RKO (cell line): ENCODE measurements at places on chromosomes 2 and 18.
A peak's percentile ranks its signal among the peaks of the same experiment; 100 is the strongest.

- no peak for DNase-seq
Measured at GRCh38 chr2:47313728-47314127, 89.2 kb upstream of the MSH2 start.

DNA sequence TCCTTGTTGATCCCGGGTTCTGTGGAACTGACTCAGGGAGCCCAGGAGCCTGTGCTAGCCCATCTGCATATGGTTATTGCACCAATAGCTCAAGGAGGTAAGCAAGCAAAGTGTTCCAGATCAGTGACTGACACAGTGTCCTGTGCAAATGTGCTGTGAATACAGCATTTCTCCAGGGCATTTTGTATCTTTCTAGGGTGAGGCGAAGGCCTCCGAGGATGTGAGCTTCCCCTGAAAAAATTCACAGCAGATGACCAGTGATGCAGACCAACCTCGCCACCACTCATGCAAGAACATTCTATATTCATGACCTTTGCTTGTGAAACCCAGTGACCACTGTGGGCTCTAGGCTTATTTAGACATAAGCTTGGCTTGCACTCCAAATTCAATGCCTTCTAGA, 15.2 kb upstream of the NT5DC4 start:
- DNase-seq: no peak

- no peak for DNase-seq
Measured at GRCh38 chr2:78068808-78069207, 546.6 kb upstream of the LRRTM4 start.

- DNase-seq: no peak
Measured at GRCh38 chr2:133459590-133459989, 108.7 kb downstream of the NCKAP5 start.

DNA sequence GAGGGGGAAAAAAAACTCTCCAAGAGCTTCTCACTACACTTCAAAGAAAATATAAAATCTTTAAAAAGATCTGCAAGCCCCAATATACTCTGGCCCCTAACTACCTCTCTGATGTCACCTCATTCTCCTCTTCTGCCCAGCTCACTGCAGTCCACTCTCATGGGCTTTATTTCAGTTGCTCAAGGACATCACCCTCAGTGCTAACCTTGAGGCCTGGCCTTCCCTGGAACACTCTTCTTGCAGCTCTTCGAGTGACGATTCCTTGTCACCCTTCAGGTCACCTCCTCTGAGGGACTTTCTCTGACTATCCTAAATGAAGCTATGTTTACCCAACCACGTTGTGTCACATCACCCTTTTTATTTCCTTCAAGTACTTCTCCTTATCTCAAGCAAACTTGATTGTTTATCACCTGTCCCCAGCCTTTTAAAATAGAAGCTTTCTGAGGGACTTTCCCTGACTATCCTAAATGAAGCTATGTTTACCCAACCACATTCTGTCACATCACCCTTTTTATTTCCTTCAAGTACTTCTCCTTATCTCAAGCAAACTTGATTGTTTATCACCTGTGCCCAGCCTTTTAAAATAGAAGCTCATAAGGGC, 10.4 kb downstream of the RTTN start:
- no peak for DNase-seq

DNA sequence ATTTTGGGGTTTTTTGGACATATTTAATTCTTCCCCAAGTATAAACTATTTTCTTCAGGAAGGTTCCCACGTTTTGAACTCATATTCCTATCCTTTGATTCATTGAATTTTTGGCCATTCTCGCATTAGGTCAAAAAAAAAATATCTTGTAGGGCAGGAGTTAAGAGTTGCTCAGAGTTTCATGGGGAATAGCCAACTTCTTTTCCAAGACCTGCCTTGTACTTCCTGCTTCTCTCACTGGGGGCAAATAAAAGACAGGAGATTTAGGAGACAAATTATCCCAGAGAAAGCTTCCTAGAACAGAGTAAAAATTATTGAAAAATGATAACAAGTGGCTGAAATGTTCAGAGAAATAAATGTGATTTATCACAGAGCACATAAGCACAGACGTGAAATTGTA, 55.2 kb upstream of the BCL11A start:
- no peak for DNase-seq

DNA sequence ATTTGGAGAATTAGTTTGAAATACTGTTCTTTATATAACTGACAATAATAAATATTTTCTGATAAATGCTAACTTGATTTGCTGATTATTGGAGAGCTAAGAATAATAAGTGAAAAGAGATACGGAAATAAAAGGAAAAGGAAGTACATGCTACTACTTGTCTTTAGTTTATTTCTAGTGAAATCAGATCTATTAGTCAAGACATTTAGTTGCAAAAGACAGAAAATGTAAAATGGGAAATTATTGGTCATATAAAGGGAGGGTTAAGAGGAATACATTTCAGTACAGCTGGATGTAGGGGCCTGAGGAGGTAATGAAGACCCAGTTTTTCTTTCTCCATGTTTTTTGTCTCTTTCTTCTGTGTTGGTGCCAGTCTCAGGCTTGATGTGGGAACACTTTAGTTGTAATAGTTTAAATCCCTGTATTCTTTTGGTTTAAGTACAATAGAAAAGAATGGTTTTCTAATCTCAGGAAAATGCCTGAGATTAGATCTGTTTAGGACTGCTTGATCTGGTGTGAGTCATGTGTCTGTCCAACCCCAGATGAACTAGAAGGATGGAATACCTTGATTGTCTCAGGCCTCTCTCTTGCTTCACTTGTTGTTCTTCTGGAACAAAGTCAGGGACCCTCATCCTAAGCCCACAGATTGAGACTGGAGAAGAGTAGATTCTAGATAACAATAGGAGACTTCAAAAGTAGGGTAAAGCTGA, 58.0 kb downstream of the PLCL1 start:
- DNase-seq: no peak

DNA sequence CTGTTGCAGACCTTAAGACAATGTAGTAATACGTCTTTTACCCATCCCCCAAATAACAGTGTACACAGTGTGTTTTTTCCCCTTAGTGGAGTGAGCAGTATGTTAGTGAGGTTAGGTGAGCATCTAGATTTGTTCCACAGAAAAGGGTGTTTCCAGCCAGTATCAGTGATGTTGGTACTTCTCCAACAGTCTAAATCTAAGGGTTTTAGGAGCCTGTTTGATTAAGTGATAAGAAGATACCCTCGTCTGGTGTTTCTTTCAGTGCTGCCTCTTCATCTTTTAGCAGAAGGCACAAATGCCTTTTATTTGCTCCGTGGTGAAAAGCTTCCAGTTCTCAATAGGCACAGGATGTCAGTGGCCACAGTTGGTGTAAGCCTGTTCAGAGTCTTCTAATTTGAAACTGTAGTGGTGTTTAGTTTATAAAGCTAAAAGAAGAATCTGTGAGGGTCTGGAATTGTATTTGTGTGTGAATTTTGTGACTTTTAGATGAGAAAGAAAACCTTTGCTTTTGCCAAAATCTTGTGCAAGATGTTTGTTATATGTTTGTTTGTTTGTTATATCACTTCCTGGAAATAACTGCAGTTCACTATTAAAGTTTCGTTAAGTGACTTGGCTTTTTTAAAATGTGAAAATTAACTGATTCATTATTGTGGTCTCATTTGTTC, 71.2 kb downstream of the MAP4K4 start:
- no peak for DNase-seq

DNA sequence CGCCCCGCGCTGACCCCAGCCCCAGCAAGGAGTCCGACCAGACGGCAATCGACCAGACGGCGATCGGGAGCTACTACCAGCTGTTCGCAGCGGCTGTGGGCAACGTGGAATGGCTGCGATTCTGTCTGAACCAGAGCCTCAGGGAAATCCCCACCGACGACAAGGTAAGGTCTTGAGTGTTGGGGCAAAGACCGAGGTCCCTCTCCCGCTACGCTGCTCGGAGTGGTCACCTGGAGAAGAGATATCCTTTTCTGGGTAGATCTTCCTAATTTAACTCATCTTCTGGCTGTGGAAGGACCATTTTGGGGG, 704 bp downstream of the ANKRD53 start:
- DNase-seq: no peak

GRCh38 chr18:48580782-48581181, 42.0 kb downstream of the CTIF start:
- no peak for DNase-seq

DNA sequence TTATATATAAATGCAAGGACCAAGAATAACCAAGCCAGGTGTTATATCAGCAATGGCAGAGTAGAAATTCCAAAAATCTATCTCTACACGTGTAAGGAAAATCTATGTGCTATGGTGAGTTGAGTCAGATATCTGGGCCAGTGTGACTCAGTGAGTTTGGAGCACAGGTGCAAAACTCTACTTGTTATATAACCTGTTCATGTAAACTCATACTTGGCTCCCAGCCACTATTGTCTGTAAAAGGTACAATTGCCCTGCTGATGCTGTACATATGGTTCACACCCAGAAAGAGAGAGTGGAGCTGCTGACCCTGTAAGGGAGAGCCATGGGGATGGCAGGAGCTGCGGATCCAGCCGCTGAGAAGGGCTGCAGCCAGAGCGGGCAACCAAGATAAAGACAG, 112.0 kb downstream of the TRABD2A start:
- DNase-seq: no peak

DNA sequence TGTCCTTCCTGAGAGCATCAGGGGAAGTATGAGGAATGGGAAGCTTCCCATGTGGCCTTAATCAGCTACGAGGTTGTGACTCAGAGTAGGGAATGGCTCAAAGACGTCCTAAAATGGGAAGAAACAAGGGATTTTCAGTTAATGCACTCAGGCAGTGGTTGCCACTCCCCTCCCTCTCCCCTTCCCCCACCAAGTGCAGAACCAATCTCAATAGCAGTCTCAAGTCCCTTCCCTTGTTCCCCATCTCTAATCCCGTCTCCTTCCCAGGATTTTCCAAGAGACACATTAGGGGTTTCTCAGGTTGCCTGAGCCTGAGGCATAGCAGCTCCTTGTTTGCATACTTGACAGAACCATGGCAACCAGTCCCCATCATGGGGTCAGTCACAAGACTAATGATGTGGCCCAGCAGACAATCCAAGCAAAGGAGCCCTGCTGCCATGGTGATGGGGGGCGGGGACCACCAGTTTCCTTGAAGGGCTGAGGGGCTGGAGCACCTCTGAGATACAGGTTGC, 18.2 kb upstream of the RESP18 start:
- DNase-seq: no peak

- no peak for DNase-seq
Measured at GRCh38 chr18:28045176-28045810, 131.6 kb downstream of the CDH2 start.

DNA sequence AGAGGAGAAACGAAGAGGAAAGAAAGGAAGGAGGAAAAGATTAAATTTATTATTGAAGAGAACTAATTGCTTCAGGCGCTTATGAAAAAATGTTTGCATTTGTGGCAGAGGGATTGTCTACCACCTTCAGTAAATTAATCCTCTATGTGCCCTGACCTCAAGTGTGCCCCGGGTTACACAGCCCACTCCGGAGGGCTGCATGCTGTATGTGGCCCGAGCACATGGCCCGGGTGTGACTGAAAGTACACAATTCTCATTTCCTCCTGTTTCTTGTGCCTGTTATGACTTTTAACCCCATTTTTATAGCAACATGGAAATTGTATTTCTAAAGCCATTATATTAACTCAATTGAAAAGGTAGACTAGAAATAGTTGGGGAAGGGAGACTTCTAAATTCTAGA, 38.8 kb downstream of the ZEB2 start:
- no peak for DNase-seq

- peak; percentile 87 for DNase-seq
Measured at GRCh38 chr2:166410828-166411472, 35.2 kb upstream of the SCN9A start.

GRCh38 chr2:158984604-158985135, 16.2 kb downstream of the TANC1 start:
- DNase-seq: no peak
